ENCODE measurements at places on chromosomes 2 and 18.

- DNase-seq: no peak
Observed at GRCh38 chr18:30889519-30890301, 152.8 kb downstream of the DSC3 start.

- no peak for DNase-seq
Observed at GRCh38 chr2:237669628-237670392, 42.4 kb downstream of the LRRFIP1 start.

- DNase-seq: no peak
Observed at GRCh38 chr2:222568865-222569264, 87.0 kb downstream of the FARSB start.

DNA sequence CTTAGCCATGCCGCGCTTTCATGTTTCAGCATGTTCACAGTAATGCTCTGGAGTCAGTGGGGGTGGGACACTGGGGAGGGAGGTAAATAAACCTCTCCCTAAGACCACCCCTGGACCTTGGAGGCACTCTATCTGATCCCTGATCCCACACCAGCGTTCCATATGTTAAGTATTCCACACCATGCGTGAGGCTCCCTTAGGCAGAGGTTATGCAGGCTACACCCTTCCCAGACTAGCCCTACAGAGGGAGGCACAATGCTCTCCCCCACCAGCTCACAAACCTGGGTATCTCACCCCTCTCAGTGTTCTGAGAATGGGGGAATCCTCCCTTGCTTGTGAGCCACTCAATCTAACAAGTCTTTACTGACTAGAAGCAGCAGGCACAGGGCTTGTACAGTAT is 1610.4 kb upstream of the ZEB2 start:
- no peak for DNase-seq

DNA sequence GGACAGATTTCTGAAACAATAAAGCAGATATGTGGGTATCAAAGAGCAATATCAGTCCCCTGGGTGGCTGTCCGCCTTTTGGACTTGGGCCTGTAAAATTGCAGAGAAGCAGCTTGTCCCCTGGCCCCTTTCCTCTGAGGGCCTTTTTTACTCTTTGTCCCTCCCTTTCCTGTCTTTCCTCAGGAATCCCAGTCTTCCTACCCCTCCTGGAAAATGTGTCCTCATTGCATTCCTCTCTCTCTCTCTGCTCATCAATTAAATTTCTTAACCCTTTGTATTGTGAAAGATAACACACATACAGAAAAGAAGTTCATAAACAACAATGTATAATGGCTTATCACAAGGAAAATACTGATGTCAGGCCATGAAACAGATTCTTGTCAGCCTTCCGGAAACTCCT is 3.0 kb upstream of the GRB14 start:
- no peak for DNase-seq

GRCh38 chr18:56089612-56090258 is 501.7 kb upstream of the TCF4 start:
- DNase-seq: no peak

DNA sequence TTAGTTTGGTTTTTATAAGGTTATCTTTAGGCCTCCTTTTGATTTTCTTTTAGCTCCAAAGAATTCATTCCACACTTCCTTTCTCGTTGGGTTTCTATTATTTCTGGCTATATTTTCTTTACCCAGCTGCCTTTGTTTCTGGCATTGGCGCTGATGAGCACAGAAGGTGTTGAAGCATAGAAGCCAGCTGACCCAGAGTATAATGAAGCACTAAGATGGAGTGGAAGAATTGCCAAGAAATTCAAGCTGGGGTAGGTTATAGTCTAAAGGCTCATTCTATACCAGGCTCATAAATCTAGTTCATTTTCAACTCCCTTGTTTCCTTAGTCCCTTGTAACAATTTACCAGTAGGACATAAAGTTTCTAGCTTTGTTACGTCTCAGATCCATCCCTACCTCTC is 169.5 kb downstream of the HRH4 start:
- no peak for DNase-seq

DNA sequence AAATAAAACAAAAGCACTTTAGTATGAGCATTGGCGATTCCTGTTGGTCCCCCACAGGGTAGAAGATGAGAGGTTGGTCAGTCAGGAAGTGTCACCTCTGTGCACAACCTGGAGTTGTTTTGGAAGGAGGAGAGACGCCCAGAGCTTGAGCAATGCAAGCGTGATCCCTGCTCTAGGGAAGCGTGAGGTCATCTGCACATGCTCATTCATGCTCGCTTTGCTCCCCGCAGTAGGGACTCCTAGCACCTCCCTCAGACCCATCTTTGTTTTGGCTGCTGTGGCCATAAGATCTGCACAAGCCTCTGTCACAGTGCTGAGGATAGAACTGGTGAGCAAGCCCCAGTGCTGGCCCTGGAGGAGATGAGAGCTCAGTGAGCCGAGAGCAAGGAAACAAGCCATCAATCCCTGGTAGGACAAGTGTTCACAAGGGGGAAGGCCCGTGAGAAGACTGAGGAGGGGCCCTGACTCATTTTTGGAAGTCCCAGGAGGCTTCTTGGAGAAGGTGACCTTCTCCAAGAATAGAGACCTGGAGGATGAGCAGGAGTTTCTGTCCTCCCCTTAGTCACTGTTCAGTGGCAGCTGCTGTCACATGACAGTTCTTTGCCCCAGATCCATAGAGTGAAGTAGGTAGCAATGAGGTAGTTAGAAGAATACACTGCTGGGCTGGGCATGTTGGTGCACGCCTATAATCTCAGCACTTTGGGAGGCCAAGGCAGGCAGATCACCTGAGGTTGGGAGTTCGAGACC is 13.3 kb upstream of the ATP8B1 start:
- DNase-seq: no peak

DNA sequence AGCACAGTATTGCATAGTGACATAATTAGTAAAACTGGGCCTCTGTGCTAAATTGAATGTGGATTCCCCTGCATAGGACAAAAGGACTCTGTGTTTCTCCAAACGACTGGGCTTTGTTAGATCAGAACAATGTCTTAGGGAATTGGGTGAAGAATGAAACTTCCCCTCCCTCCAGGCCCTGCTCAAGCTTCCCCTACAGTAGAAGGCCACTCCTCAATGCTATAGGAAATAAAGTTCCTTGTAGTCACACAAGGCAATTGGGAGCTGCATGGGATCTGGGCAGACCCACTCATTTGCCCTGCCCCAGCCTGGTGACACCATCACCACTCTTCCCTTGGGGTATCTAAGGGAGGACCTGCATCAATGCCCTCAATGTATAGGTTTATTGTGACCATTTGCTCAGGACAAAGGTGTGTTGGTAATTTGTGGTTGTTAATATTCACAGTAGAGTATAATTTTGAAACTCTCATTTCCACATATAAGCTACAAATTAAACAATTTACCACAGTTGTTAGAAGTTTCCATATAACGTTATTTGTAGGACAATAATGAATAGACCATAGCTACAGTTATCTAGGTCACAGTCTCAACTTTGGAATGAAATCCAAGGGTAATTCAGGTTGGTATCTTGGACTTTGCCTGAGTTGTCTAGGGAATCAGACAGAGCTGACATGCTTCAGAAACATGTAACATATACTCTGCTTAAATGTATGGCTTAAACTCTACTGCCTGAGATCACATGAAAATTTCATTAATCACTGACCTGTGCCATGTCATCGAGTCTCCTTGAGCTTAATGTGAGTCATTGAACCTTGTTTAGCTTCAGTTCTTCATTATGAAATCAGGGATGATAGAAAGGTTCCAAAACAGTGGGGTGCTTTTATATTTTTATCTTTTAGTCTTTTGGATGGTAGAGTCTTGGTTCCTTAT is 64.8 kb upstream of the DARS1 start:
- DNase-seq: no peak

- no peak for DNase-seq
Observed at GRCh38 chr18:68448736-68449135, 266.2 kb downstream of the TMX3 start.

- DNase-seq: no peak
Observed at GRCh38 chr2:140737006-140737405, 1393.8 kb downstream of the LRP1B start.

GRCh38 chr2:123036300-123036699 is 988.8 kb upstream of the CNTNAP5 start:
- DNase-seq: no peak

GRCh38 chr2:127737892-127738291 is 36.6 kb downstream of the SFT2D3 start:
- DNase-seq: no peak

Measured in CD4-positive, alpha-beta T cell treated with Interleukin-4 for 4 hours (primary cell).